ENCODE measurements at places on chromosomes 6 and 20. TPM values are rescaled to one million over a fixed set of nuclear protein-coding genes. Genes with fewer than 3 reads are reported as not detected.

DNA sequence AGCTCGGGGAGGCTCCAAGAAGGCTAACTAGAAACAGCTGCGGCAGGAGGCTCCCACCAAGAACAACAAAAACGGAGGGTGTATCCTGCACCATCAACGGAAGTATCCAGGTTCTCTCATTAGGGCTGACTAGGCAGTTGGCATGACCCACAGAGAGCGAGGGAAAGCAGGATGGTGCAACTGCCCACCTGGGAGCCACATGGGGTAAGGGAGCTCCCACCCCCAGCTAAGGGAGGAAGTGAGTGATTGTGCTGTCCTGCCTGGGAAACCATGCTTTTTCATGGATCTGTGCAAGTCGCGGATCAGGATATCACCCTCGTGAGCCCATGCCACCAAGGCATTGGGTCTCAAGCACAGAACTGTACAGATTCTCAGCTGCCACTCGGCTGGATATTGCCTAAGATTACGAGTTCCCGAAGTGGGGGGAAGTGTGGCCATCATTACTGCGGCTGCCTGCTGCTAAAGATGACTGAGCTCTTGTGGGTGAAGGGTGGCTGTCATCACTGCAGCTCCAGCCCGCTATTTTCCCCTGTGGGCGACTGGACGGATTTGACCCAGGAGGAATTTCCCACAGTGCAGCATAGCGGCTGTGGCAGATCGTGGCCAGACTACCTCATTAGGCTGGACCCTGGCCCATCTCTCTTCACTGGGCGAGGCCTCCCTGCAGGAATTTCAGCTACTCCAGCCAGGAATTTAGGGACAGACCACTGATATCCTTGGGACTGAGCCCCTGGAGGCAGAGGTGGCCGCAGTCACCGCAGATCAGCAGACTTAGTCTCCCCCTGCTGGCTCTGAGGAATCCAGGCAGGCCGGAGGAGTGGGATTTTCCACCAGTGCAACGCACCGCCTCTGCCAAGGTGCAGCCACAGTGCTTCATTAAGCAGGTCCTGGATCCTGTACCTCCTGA lies 515.7 kb downstream of the FRK start:
- peak; percentile 0 for DNase-seq

The B3GAT2 gene
- 0.02 TPM for total RNA-seq

DNA sequence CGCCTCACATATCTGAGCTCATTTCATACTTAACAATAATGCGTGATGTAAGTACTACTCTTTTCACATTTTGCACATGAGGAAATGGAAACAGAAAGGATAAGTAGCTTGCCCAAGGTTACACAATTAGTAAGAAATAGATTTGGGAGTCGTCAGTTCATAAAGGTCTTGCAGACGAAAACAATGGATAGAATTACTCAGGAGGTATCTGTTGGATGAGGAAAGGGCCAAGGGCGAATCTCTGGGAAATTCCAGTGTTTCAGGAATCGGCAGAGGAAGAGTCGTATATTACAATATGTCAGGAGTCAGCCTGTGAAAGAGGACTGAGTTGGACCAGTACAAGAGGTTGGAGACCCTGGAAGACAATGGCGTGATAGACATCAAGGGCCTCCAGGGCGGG lies 12.8 kb upstream of the EDN1 start:
- DNase-seq, result no peak

The OPRM1 gene
- not detected for total RNA-seq

- no peak for DNase-seq
These were observed 339.7 kb downstream of the PRKN start for GRCh38 chr6:162387718-162388382.

- no peak for DNase-seq
These were observed 324.6 kb upstream of the PLCB4 start for GRCh38 chr20:8744228-8744844.

GRCh38 chr6:155461556-155461955 lies 5.9 kb upstream of the NOX3 start:
- DNase-seq, result no peak

- DNase-seq, result no peak
These were observed 4.5 kb downstream of the NCOA6 start for GRCh38 chr20:34820805-34821578.

DNA sequence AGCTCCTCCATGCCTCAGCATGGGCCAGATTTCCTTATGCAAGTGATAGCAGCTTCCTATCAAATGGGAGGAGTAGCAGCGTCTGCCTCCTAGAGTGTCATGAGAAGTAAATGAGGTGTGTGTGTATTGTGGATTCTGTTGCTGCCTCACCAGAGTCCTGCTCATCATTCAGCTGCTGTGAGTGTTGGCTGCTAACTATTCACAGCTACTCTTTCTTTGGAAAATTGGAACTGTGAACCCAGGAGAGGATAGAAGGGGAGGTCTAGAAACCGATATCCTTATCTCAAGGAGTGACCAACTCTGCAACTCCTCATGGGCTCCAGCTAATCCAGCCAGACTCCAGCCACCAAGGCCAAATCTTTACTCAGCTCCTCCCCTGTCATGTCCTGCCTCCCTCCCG lies 63.3 kb downstream of the TOX2 start:
- no peak for DNase-seq

DNA sequence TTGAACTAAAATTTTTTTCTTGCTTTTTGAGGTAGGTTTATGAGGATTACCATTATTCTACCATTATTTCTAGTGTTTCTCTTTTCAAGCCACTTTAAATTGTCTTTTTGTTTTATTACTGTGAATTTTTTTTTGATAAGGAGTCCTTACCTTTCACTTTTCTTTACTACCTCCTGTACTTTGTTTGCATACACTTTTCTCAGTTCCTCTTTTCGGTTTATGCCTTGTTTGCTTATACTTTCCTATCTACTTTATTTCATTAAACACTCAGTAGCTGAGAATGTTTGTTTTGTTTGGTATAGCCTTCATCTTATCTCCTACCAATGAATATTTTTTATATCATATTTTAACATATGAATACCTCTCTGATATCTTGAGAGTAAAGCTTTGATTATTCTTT lies 147.9 kb downstream of the TFAP2B start:
- DNase-seq, result no peak

- DNase-seq, result peak; percentile 21
These were observed 3.1 kb downstream of the HM13 start for GRCh38 chr20:31517373-31517772.

- DNase-seq, result peak; percentile 26
These were observed 79.4 kb downstream of the GFOD1 start for GRCh38 chr6:13407709-13408695.

DNA sequence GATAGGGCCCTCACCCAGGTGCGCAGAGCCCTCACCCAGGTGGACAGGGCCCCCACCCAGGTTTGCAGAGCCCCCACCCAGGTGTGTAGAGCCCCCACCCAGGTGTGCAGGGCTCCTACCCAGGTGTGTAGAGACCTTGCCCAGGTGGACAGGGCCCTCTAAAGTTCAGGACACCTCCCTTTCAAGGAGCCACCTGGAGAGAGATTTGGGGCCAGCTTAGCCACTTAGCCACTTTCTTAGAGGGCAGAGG lies 280.2 kb downstream of the TAF4 start:
- DNase-seq, result no peak

GRCh38 chr6:46490425-46491200 lies 636 bp downstream of the RCAN2 start:
- DNase-seq, result no peak

GRCh38 chr20:37243937-37244571 lies 17.6 kb downstream of the GHRH start:
- no peak for DNase-seq

The RNF182 gene
- not detected for total RNA-seq

The ZNF341 gene
- 2.4 TPM for total RNA-seq

GRCh38 chr6:31797588-31797987 lies 2.0 kb upstream of the VARS1 start:
- no peak for DNase-seq

DNA sequence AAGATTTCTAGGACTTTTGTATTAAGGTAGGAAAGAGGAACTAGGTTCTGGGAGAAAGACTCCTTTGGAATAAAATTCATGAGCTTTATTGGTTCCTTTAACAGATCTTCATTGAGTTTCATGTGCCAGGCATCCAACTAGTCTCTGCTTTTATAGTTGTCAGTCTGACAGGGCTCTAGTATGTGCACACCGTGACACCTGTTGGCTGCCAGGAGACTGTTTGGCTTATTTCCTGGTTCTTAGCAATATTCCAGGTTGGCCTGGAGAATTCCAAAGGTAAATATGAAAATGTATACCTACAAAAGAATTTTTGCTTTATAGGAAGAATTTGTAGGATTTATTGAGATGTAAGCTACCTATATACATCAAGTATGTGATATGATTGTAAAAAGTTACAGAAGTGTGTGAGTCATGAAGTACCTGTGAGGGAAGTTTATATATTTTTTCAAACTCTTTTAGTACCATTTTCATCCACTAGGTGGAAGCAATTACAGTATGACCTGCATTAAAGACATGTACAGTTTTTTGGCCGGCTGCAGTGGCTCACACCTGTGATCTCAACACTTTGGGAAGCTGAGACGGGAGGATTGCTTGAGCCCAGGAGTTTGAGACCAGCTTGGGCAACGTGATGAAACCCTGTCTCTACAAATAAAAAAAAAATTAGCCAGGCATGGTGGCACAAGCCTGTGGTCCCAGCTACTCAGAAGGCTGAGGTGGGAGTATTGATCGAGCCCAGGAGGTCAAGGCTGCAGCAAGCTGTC lies 35.2 kb downstream of the NDUFAF5 start:
- peak; percentile 48 for DNase-seq

DNA sequence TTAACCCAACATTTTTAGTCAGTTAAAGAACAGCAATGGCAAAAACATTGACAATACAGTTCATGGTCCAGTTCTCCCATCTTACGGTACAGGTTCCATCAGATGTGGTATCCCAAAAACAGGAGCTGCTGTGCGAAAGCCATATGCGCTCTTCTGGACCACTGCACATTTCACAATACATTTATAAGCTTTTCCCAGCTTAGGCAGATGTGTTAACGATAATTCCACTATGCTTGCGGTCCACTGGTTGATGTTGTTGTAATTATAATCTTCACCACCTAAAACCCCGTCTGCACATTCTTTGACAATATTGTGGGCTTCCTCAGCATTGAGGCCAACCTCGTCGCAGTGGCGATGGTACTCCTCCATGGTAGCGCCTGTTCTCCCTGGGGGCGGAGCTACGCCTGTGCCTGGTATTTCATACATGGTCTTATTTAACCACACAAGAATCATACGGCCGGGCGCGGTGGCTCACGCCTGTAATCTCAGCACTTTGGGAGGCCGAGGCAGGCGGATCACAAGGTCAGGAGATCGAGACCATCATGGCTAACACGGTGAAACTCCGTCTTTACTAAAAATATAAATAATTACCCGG lies 52.0 kb downstream of the BFSP1 start:
- no peak for DNase-seq

- no peak for DNase-seq
These were observed 574.9 kb downstream of the HTR1B start for GRCh38 chr6:76888351-76888750.

The FAXC gene
- total RNA-seq, result 2.0 TPM

GRCh38 chr6:167345348-167345747 lies 20.5 kb downstream of the TTLL2 start:
- no peak for DNase-seq

The SLC22A1 gene
- not detected for total RNA-seq

The REM1 gene
- not detected for total RNA-seq

DNA sequence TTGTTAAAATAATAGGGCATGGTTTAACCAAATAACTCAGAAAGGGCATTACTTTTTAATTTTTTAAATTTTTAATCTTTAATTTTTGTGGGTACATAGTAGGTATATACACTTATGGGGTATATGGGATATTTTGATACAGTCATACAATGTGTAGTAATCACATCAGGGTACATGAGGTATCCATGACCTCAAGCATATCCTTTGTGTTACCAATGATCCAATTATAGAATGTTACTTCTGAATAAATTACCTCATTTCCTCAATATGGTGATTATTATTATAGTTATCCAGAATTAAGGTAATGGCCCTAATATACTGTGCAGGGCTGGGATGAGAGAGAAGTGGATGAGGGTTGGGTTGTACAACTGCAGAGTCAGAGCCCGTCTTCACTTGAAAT lies 45.1 kb upstream of the TMEM30A start:
- DNase-seq, result no peak

DNA sequence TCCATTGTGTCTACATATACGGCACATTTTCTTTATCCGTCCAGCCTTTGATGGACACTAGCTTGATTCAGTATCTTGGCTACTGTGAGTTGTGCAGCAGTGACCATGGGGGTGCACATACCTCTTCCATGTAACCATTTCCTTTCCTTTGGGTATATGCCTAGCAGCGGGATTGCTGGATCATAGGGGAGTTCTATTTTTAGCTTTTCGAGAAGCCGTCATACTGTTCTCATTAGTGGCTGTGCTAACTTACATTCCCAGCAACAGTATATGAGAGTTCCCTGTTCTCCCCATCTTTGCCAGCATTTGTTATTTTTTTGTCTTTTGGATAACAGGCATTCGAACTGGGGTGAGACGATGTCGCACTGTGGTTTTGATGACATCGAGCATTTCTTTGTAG lies 395.0 kb downstream of the SMOC2 start:
- no peak for DNase-seq

DNA sequence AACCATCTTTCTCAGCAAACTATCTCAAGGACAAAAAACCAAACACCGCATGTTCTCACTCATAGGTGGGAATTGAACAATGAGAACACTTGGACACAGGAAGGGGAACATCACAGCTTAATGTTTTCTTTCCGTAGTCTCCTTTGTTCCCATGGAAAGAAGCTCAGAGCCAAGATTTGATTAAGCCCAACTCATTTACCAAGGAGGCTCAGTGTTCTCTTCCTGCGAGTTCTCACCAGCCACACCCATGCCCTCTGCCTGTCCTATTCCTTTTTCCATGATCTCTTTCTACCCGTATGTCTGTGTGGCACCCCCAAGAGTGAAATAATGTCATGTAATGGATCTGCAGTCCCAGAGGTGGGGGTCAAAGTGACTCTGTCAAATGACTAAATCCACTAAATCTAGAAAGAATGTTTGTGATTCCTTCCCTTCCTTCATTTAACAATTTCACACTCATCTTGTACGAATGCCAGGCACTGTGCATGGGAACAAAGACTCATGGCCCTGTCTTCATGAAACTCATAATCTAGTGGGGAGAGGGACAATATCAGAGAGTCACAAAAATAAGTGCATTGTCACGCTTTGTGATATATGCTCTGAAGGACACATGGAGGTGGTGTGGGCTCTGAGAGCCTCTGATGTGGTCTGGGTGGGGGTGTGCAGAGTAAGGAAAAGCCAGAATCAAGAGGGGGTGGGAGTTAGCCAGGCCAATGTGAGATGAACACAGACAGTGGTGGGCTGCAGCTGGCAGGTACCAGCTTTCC lies 292.1 kb downstream of the CDC5L start:
- no peak for DNase-seq

The SIRPB1 gene
- total RNA-seq, result 0.20 TPM

GRCh38 chr20:56202493-56203077 lies 45.9 kb upstream of the MC3R start:
- peak; percentile 14 for DNase-seq

The BTNL2 gene
- not detected for total RNA-seq

The SYNDIG1 gene
- total RNA-seq, result not detected

The FOXC1 gene
- 94.3 TPM for total RNA-seq

All from NCI-H460 (cell line).